ENCODE measurements at places on chromosomes 13 and 19.

- DNase-seq = no peak
Observed at GRCh38 chr19:2735374-2735773, 4.4 kb downstream of the SLC39A3 start.

DNA sequence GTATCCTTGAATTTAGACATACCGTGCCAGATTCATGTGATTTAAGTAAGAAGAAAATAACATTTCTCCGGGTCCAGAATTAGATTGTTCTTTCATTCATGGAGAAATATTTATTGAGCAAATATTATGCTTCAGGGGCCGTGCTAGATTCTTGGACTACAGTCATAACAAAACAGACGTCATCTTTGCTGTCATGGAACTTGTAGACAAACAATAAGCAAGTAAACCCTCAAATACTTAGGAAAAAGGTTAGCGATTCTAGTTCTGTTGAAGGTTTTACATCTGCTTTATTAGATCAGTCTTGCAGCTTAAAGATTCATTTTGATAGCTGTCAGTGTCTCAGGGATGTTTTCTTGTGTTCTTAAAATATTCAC is 16.9 kb downstream of the ZNF507 start:
- no peak for DNase-seq

DNA sequence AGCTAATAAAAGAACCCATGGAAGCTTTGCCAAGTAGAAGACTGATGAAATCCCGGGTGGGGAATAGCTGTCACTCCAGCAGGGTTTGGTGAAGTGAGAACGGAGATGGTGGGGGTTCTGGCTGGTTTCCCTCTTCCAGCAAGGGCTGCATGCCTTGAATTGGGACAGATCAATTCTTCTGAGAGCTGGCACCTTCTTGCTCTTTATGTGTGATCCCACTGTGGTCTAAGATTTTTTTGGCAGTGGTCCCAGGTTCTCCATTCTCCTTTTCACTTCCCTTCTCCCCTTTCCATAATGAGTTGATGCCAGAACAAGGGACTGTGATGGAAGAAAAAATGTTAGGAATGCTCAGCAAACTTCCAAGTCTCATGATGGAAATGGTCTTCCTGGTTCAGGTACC is 50.0 kb downstream of the TNFSF11 start:
- no peak for DNase-seq

DNA sequence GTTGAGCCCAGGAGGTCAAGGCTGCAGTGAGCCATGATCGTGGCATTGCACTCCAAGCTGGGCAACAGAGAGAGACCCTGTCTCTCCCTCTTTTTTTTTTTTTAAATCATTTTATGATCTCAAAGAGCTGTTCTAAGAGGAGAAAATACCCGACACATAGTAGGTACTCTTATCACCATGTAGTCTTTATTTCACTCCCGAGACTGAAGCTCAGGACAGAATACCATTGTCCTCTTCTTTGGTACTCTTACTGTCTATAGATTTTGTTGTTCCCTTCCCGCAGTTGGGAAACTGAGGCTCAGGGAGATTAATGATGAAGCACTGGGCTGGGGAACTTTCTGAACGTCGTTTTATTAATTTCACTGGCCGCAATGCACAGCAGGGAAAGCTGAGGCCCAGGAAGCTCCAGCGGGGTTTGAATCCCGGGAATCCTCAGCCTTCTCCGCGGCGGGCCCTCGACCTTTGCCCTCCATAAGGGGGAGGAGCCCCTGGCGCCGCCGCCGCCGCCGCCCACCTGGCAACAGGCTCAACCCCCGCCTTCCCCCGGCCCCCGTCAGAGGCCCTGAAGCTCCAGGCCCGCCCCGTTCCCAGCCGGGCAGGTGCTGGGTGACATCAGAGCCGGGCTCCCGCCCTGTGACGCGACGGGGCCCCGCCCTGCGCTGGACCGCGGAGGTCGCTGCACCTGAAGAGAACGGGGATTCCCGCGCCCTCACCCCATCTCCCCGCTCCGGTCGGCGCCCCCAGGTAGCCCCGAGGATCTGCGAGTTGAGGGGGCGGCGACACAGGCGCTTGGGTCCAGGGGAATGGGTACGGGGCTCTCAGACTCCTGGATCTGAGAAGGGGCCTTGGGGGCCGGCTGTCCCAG is 1.6 kb downstream of the MYH14 start:
- DNase-seq = no peak

DNA sequence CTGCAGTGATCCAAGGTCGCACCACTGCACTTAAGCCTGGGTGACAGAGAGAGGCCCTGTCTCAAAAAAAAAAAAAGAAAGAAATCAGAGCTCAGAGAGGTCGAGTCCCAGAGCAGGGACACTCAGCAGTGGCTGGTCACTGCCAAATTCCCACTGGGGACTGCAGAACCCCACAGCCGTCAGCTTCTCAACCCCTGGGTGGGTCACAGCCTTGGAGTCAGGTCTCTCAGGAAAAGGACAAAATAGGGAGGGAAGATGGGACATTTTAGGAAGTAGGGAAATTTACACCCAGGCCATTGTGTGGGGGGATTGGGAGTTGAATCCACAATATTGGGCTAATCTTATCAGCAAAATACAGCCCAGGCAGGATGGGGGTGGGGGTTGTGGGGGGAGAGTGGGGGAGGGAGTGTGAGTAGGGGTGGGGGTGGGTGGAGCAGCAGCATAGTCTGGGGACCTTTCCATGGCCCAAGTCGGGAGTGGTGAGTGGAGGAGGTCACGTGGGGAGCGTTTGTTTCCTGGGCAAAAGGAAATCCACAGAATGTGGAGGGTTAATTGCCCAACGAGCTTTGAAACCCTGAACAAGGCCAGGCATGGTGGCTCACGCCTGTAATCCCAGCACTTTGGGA is 5.0 kb upstream of the CCDC194 start:
- DNase-seq = no peak

- DNase-seq = no peak
Observed at GRCh38 chr19:38266981-38267597, 2.7 kb downstream of the SPINT2 start.

GRCh38 chr13:63327584-63327983 is 1911.9 kb upstream of the PCDH20 start:
- DNase-seq = no peak

- no peak for DNase-seq
Observed at GRCh38 chr19:11587975-11588631, 9.2 kb upstream of the ZNF627 start.

DNA sequence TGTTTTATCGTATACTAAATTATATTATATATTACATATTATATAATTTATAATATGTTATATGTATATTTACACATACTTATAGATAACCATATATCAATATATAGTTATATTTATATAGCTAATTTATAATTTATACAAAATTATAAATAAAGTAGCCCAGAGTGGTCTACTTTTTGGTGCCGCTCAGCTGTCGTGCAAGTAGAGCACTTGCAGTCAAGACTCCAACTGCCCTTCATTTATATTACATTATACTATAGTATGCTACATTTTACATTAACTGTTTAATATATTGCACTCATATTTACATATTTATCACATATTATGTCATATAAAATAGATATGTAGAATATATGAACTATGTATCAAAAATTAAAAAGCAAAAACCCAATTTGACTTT is 1124.7 kb upstream of the MIR17HG start:
- DNase-seq = no peak

DNA sequence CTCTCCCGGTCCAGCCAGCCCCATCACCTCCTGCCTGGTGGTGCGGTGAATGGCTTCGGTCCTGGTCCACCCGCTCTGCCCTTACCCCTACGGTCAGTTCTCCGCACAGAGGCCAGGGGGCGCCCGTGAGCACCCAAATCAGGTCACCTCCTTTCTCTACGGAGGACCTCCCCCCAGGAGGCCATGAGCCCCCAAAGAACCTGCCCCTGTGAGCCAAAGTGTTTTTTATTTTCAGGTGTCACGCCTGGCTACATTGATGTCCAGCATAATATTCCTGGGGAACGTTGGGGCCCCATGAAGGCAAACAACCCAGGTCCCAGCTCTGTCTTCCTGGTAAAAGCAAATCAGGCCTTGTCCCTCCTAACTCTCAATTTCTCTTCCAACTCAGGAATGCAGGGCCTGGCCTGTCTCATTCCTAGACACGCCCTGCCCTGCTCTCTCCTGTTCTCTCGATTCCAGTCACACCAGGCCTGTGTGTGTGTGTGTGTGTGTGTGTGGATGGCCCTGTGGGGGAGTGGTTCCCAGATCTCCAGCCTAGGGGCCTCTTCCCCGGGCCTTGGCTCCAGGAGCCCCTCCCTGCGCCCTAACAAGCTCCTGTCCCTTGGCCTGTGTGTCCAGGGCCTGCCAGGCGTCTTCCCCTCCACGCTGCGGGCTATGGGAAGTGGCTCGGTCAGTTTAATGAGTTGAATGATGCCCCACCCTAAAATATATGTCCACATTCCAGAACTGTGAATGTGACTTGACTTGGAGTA is 9.7 kb upstream of the GIPC1 start:
- DNase-seq = peak; percentile 82

- DNase-seq = peak; percentile 77
Observed at GRCh38 chr13:28492569-28493367, 2.2 kb downstream of the FLT1 start.

GRCh38 chr13:43804461-43805070 is 17.8 kb upstream of the ENOX1 start:
- no peak for DNase-seq

- DNase-seq = no peak
Observed at GRCh38 chr13:65830411-65831205, 1399.5 kb downstream of the PCDH9 start.

GRCh38 chr13:34731486-34731885 is 210.6 kb upstream of the NBEA start:
- DNase-seq = no peak

DNA sequence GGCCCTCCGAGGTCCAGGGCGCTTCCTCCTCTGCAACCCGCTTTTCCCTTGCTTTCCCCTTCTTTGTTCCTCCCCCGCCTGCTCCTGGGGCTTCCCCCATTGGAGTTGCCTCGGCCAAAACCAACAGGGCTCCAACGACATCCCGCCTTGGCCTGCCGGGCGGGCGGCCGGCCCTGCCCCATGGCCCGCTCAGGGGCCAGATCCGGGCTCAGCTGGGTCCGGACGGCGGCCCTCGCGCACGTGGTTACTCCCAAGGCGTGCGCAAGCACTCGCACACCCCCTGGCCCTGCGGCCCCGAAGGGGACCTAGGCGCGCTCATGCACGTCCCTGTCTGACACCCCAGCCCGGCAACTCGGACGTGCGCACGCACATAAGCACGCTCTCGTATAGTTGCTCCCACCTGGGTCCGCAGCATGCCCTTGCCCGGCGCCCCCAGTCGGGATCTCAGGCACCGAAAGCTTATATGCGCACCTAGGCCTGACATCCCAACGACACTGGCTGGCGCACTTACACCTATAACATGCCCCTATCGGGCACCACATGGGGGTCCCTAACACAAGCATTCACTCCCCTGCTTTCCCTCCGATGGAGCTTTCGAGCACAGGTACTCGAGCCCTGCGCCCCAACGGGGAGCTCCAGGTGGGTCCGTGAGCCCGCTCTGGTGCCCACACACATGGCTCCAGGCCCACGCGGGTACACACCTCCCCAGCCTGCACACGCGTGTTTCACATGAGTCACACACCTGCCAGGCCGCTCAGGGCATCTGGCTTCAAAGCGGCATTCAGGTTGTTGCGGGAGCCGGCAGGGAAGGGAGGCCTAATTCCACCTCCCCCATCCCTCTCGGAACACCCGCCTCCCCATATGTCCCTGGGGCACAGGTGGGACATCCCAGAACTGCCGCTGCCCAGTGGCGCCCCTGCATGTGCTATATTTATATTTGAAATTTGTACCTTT is 15.0 kb downstream of the NFIX start:
- DNase-seq = no peak

GRCh38 chr19:41696402-41697197 is 8.5 kb upstream of the CEACAM7 start:
- no peak for DNase-seq

DNA sequence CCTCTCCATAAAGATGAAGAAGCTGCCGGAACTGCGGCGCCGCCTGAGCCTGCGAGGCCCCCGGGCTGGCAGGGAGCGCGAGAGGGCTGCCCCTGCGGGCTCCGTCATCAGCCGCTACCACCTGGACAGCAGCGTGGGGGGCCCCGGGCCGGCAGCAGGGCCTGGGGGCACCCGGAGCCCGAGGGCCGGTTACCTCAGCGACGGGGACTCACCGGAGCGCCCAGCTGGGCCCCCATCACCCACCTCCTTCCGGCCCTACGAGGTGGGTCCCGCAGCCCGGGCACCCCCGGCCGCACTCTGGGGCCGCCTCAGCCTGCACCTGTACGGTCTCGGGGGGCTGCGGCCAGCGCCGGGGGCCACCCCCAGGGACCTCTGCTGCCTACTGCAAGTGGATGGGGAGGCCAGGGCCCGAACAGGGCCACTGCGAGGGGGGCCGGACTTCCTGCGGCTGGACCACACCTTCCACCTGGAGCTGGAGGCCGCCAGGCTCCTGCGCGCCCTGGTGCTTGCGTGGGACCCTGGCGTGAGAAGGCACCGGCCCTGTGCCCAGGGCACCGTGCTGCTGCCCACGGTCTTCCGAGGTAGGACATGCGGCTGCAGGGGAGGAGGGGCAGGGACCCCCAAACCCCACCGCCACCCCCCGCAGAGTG is 2.7 kb downstream of the SYDE1 start:
- no peak for DNase-seq

- no peak for DNase-seq
Observed at GRCh38 chr13:43475140-43475539, 311.6 kb downstream of the ENOX1 start.

- DNase-seq = no peak
Observed at GRCh38 chr19:2573916-2574315, 98.0 kb downstream of the GADD45B start.

- DNase-seq = no peak
Observed at GRCh38 chr13:84470528-84470927, 588.3 kb upstream of the SLITRK1 start.

- DNase-seq = peak; percentile 87
Observed at GRCh38 chr19:42108527-42109389, 23.5 kb downstream of the POU2F2 start.

- no peak for DNase-seq
Observed at GRCh38 chr19:3302755-3303154, 63.6 kb upstream of the NFIC start.

DNA sequence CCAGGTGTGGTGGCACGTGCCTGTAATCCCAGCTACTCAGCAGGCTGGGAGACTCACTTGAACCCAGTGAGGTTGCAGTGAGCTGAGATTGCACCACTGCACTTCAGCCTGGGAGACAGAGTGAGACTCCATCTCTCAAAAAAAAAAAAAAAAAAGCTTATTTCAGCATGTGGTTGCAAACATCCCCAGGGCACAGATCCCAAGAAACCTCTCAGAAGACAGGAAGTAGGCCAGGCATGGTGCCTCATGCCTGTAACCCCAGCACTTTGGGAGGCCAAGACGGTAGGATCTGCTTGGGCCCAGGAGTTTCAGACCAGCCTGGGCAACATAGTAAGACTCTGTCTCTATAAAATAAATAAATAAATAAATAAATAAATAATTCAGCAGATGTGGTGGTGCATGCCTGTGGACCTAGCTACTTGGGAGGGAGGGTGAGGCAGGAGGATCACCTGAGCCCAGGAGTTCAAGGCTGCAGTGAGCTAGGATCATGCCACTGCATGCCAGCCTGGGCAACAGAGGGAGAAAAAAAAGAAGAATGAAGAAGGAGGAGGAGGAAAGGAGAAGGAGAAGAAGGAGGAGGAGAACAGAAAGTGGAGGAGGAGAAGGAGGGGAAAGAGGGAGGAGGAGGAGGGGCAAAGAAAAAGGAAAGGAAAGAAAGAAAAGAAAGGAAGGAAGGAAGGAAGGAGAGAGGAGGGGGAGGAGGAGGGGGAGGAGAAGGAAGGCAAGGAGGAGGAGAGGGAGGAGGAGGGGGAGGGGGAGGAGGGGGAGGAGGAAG is 4.3 kb upstream of the LRRC8E start:
- DNase-seq = no peak

GRCh38 chr13:78875792-78876580 is 217.0 kb upstream of the OBI1 start:
- DNase-seq = no peak

Measured in naive thymus-derived CD8-positive, alpha-beta T cell (primary cell).